ENCODE measurements at places on chromosomes 5 and 9.

GRCh38 chr5:150616024-150616470 is 24.4 kb upstream of the SYNPO start:
- peak; percentile 35 for DNase-seq

GRCh38 chr5:89584339-89584956 is 701.5 kb upstream of the MEF2C start:
- DNase-seq = no peak

DNA sequence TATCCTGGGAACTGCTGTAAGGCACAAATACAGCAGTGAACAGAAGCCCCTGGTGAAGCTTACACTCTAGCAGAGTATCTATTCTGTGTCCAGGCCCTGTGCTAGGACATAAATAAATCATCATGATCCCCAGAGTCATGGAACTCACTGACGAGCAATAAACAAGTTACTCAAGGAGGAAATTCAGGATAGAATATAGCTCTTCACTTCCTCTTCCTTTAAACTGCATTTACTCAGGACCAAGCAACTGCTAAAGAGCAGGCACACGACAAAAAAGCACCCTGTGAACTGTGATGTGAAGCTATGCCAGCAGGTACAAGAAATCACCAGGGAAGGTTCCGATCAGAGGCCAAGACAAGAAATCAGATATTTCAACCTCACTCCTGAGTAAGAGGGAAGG is 47.8 kb upstream of the NR5A1 start:
- no peak for DNase-seq

DNA sequence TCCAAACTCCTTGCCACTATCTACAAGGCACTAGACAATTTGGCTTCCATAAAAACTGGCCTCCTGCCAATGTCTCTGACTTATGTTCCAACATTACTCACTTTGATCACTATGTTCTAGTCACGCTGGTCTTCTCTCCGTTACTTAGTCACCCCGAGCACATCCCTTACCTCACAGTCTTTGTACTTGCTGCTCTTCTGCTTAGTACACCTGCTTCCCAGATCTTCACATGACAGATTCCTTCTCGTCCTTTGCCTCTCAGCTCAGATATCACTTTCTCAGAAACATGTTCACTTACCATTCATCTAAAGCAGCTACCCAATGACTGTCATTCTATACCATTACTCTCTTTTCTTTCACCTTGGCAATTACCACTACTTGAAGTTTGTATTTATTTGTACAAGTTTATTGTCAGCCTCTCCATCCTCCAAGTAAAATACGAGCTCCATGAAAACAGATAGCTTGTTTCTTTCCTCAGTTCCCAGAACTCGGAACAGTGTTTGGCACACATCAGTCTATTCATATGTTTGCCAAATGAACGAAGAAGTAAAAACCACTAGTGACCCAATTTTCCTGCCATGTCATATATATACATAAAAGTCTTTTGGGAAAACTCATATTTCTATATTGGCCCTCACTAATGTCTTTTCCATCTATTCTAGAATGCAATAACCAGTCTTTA is 5.9 kb upstream of the SLC22A5 start:
- peak; percentile 88 for DNase-seq

- no peak for DNase-seq
These were observed 7.9 kb upstream of the AMBP start for GRCh38 chr9:114086009-114086408.

DNA sequence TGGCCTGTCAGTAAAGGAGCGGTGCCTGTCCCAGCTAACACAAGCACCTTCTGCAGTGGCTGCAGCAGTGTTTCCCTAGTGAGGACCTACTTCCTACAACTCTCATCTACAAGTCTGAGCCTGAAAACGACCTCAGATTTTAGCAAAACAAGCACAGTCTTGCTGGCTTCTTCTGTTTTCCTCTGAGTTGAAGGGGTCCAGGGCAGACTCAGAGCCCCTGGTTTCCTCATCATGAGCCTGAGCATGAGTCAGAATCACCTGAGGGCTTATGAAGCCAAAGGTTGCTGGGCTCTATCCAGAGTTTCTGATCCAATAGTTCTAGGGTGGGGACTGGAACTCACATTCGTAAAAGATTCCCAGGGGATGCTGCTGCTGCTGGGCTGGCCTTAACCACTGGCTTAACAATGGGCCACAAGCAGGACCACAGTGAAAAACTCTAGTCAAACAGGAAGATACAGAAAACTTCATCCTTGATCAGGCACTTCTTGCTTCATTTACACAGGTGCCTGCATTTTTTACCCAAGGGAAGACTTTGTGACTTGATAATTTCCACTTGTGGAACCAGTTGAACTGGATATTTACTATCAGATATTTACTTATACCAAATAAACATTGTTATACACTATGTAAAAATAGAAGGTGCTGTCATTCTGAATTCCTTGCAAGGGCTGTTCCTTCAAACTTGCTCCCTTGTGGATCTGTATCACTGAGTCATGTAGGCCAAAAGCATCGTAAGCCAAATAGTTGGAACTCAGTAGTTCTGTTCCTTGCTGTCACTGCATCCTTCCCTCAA is 4.3 kb upstream of the ACER2 start:
- no peak for DNase-seq

DNA sequence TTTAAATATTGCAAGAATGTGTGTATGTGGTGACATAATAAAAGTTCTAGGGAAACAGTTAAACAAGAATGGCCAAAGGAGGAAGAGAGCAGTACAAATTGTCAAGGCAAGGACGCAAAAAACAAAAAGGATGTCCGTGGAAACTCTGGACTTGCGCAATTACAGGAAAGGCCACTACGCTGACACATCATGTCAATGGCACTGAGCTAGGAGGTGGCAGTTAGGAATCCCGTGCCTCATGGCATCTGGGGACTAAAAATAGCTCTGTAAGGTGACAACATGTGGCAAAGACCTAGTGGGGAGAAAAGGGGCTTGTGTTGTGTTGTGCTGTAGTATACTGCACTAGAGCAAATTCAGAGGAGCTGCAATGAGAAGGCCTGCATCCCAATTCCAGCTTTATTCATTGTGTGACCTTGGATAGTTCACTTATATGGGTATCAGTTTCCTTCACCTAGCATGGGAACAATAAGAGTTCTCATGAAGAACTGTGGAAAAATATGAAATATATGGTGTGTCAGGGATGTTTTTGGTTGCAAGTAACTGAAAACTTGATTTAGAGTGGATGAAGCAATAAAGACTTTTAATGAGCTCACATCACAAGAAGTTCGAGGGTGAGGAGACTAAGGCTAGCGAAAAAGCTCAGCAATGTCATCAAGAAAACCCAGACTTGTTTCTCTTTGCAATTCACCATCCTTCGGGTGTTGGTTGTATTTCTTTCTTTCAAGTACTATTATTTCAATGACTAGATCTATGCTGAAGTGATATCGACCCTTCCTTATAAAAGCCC is 124.1 kb upstream of the STC2 start:
- peak; percentile 80 for DNase-seq

DNA sequence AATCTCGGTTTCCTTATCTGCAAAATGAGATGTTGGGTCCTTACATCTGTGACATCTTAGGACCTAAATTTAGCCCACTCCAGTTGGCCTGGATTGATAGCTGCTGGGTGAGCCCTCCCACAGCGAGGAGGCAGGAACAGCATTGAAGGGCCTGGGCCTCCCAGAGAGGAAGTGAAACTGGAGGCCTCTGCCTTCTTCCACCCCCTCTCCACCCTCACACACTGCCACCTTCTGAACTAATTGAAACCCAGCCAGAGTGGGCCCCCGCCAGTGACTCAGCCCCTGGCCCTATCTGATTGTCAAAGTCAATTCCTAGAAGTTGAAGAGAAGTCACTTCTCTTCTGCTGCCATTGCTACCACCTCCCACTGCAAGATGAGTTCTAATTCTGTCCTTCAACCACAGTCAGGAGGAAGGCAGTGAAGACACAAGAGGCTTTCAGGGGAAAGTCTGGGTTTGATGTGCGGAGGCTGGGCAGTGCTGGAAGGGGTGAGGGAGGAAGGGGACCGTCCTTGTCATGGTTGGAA is 55.2 kb upstream of the NEK6 start:
- DNase-seq = no peak

DNA sequence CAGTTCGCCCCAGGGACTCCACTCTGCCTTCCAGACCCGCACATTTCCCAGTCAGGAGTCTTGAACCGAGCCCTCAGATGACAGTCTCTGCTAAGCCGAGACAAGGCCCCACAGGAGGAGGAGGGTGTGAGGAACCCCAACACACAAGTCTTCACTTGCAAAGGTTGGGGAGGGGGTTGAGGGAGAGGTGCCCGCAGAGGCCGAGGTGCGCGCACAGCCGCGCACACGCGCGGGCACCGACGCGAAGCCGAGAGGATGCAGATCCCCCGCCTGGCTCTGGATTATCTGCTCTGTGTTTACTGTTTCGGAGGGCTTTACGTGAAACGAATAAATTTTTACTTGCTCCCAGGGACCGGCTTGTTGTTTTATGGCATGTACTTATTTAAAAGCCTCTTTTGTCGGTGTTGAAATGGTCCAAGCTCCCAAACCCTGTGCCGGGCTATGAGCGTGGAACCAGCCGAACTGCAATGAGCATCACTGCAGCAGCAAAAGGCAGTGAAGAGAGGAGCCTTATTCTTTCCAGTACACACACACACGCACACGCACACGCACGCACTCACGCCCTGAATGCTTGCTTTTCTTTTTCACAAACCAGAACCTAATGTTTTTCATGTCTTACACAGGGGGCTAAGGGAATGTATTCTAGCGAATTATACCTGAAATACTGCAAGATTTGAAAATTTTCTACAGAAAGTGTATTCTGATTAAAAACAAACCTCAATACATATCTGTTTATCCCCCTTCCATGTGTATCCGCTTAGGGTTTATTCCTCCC is 297.7 kb downstream of the PARP8 start:
- no peak for DNase-seq

GRCh38 chr9:86183229-86184137 is 76.0 kb downstream of the C9orf153 start:
- no peak for DNase-seq

GRCh38 chr9:69192214-69192613 is 18.1 kb downstream of the TJP2 start:
- DNase-seq = no peak

GRCh38 chr9:6034954-6035353 is 19.5 kb upstream of the RANBP6 start:
- DNase-seq = peak; percentile 9

GRCh38 chr9:90801241-90801972 is at the start of gene SYK:
Gene SYK, plus strand, starts transcription at chr9:90801819. Its CDS starts 42,080 bp downstream, at chr9:90843899.
- DNase-seq = no peak

- DNase-seq = peak; percentile 1
These were observed 428.8 kb upstream of the CLINT1 start for GRCh38 chr5:158287643-158288271.

GRCh38 chr9:25282946-25283345 is 395.3 kb downstream of the TUSC1 start:
- DNase-seq = no peak

DNA sequence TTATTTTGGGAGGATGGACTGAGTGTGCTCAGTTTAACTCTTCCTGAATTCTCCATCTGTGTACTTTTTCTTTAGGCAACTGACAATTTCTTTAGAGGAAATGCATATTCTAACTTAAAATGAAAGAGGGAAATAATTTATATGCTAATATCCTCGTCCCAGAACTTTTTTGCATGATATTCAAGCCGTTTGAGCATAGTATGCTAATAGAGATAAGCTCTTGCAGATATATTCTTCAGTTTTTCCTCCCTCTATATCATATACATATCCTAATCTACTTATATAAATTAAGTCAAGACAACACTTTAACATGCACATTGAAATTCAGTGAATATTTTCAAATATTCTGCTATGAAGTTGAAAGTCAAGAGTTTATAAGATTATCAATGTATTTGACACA is 84.7 kb downstream of the YTHDC2 start:
- DNase-seq = no peak

DNA sequence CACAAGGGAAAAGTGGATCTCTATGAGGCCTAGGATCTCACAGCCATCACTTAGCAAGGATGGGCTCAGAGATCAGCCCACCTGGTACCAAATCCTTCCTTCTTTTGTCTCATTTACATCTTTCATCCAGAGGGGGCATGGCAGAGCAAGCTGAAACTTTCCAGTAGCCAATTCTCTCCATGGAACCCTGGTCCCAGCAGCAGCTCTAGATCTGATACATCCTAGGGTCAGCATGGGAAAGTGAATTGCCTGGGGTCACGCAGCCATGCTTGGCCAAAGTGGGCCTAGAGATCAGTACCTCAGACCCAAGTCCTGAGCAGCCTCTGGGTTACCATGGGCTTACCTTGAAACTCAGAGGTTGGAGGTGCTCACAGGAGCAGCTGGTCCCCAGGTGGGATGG is 170.5 kb downstream of the GABBR2 start:
- no peak for DNase-seq

- no peak for DNase-seq
These were observed 277.5 kb downstream of the EPB41L4A start for GRCh38 chr5:112141582-112141981.

GRCh38 chr5:83219077-83219476 is 141.7 kb downstream of the XRCC4 start:
- DNase-seq = no peak

DNA sequence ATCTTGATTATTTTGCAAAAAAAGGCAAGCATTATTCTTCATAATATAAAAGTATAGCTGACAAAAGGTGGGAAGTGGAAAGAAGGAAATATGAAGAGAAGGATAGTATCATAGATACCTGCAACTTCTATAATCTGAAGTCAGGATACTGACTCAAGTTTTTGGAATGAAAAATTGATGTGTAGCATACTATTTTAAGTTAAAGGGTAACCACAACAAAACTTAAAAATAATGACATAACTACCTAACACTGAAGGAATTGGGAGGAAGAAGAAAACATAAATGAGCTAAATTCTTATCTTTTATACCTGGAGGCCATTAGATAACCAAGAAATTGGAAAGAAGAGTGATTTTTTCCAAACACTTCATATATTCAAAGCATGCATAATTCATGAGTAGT is 51.8 kb upstream of the TLE1 start:
- no peak for DNase-seq

- DNase-seq = no peak
These were observed 35.9 kb downstream of the ANXA6 start for GRCh38 chr5:151121665-151122064.

- DNase-seq = no peak
These were observed 49.4 kb upstream of the NEURL1B start for GRCh38 chr5:172591636-172592035.

GRCh38 chr5:7728076-7728475 is 122.9 kb downstream of the CFAP90 start:
- no peak for DNase-seq

DNA sequence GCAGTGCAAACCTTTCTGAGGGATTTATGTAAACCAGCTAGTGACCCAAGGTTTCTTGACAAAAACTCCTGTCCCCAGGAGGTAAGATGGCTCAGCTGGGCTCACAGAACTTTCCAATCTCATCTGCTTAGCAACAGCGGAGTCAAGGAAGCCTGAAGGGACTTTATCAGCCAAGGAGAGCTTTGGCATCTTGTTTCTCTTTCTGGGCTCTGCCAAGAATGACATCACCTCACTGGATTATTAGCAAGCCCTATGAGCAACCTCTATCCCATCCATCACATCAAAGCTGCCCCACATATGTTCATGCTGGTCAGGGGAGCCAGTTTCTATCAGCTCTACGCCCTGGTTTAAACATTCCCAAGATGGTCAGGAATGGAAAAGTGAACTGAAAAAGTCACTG is 461.3 kb downstream of the ENC1 start:
- no peak for DNase-seq

GRCh38 chr9:137313956-137314560 is 12.0 kb upstream of the NRARP start:
- peak; percentile 0 for DNase-seq

GRCh38 chr5:158614951-158615350 is 484.8 kb downstream of the EBF1 start:
- DNase-seq = no peak
